ENCODE measurements at places on chromosomes 12 and 14.

GRCh38 chr12:108054496-108054895 lies 74.6 kb upstream of the WSCD2 start:
- no peak for DNase-seq

DNA sequence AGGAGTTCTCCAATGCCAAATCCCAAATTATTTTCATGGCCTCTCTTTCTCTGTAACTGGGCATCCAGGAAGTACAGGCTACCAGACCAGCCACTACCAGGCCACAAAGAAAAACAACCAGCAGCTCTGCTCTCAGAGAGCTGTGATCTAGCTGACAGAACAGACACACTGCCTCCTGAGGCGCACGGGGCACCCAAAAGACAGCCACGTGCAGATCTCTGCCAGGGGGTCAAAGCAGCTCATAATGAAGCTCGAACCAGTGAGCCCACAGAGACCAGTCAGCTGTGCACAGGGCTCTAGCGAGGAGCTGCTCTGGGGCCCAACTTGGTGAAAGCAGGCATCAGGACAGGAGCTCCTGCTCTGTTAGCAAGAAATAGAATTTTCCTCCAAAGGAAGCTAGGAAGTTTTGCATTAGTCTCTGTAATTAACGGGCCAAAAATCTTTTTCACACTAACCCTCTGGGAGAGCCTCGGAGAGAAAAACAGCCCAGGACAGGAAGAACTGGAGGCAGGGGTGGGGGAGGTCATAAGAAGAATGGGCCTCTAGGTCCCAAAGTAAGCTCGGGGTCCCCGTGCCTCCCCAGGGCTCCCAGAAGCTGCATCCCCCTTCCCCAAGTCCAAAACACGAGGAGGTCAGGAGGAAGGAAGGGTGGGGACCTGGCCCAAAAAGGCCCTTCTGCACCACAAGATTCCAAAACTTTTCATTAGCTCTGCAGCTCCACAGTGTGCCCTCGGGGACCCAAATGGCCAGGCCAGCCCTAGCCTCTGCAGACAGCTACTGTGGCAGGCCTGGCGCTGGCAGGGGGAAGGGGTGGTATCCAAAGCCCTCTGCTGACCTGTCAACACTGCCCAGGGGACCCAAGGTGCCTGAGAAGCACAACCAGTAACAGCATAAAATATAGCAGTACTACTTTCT lies 30.2 kb downstream of the ACTN1 start:
- DNase-seq, result no peak

- DNase-seq, result no peak
Observed at GRCh38 chr12:1716215-1716862, 25.5 kb downstream of the ADIPOR2 start.

GRCh38 chr12:113853491-113853890 lies 112.6 kb downstream of the RBM19 start:
- DNase-seq, result no peak

DNA sequence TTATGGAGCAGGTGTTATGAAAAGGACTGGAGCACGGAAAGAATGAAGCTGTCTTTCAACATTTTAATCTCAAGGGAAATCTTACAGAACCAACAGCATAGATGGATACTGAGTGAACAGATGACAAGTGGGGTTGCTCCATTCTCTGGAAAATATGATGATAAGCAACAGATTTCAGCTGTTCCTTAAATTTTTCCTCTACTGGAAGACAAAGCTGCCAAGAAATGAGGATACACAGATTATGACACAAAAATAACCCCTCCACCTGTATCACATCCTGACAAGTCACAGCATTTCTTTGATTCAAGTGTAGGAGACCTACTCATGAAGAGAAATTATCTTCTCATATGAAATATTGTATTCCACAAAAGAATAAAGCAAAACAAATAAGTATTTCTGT lies 13.0 kb upstream of the TMTC2 start:
- no peak for DNase-seq

DNA sequence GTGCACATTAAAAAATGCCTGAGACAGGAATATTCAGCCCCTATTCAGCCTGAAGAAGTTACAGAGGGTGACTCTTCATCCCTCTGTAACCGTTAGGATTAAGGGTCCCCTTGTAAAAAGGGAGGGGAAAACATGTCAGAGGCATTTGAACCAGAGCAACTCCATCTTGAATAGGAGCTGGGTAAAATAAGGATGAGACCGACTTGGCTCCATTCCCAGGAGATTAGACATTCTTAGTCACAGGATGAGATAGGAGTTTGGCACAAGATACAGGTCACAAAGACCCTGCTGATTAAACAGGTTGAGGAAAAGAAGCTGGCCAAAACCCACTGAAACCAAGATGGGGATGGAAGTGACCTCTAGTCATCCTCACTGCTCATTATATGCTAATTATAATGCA lies 19.9 kb upstream of the MDM1 start:
- no peak for DNase-seq

GRCh38 chr12:24226745-24227350 lies 277.4 kb upstream of the SOX5 start:
- DNase-seq, result no peak

- no peak for DNase-seq
Observed at GRCh38 chr14:33040372-33041140, 101.9 kb downstream of the NPAS3 start.

GRCh38 chr12:113054948-113055486 lies 1.5 kb upstream of the DTX1 start:
- no peak for DNase-seq

DNA sequence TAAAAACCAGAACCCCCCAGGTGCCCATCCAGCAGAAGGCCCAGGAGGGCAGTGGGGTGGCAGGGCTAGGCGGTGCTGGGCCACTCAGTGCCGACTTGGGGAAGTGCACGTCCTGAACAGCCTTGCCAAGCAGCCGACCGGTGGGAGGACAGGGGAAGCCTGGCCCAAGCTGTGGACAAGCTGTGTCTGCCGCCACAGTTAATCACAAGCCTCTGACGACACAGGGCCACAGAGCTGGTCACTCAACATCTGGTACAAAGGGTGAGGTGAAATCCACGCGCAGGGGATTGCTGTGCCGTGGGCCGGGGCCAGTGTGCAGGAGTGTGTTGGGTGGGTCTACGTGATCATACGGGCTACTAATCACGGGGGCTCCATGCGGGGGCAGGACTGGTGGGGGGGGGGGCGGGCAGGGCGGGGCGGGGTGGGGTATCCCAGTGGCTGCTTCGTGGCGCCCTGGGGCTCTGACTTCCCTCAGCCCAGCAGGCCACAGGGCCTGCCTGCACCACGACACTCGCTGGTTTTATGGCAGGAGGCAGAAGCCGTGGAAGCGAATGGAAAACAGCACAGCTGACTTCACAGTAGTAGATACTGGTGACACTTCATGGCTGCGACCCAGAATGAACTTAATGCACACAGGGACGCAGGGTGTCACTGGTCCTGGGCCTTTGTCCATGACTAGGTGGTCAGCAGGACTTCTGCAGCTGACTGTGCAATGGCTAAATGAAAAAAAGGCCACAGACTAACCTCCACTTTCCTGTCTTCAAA lies 10.2 kb downstream of the AMN start:
- no peak for DNase-seq

DNA sequence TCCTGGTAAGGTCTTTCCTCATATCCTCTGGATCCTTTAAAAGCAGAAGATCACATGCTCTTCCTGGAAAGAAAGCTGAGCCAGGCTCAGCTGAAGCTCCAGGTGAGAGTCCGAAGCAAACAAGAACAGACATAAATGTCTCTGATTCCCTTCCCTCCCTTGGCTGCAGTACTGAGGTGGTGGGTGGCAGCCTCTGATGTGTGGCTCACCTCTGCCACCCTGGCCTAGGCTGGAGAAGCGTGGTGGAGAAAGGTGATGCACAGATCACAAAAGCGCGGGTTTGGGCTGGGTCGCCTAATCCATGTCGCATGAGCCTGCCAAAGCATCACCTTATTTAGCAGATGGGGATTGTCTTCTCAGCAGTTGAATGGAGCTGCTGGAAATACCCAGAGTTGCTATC lies 2.8 kb upstream of the KRT76 start:
- no peak for DNase-seq

- DNase-seq, result no peak
Observed at GRCh38 chr12:77406219-77406905, 341.0 kb upstream of the E2F7 start.

DNA sequence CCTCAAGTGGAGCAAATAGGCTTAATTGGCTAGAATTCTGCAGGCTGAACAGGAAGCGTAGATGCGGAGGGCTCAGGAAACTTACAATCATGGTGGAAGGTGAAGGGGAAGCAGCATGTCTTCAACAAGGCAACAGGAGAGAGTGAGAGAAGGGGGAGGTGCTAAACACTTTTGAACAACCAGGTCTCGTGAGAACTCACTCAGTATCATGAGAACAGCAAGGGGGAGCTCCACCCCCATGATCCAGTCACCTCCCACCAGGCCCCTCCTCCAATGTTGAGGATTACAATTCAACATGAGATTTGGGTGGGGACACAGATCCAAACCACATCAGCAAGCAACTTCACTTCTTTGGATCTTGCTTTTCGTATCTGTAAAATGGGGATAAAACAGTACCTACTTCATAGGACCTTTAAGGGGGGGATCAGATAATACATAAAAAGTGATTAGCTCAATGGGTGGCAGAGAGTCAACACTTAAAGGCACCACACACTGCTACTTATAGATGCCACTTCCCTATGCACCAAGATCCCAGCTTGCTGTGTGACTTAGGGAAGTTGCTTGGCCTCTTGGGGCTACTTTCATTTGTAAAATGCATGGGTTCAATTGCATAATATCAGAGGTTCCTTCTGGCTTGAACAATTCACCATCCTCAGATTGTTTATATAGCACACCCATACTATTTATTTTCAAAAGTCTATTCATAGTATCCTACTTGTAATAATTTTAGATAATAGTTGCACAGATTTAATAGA lies 184.8 kb upstream of the RPH3A start:
- DNase-seq, result no peak

DNA sequence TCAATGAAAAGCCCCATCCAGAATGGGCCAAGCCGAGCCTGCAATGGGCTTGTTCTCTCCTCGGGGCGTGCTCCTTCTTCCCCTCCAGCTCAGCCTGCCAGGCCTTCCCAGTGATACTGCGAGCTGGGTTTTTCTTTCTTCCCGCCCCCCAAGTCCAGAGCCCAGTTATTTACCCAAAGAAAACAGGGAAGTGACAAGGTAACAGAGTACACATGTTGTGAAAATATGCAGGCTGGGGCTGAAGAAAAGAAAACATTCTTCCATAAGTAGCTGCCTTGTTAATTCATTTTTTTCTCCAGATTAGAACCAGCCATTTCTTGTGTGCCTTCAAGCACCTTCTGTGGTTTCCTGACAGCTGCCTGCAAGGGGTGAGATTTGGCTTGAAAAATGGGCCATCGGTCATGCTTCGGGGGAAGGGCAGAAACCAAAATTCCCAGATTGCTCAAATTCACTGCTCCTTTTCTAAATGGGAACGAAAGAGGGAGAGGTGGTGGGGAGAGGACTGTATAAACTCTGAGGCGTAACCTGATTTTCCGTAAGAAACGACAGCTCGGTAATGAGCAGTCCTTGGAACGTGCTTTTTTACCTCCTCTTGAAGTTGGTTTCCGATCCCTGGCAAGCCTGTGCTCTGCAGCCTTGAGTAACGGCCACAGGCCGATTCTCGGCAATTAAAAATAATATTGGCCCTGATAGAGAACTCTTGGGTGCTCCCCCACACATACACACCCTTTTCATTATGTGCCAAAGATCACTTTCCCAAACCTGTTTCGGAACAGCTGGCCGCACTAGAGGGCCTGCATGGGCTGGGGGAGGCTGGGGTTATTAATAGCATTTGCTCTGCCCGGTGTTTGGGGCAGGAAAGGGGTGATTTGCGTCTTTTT lies 229.4 kb downstream of the ZFP36L1 start:
- no peak for DNase-seq

DNA sequence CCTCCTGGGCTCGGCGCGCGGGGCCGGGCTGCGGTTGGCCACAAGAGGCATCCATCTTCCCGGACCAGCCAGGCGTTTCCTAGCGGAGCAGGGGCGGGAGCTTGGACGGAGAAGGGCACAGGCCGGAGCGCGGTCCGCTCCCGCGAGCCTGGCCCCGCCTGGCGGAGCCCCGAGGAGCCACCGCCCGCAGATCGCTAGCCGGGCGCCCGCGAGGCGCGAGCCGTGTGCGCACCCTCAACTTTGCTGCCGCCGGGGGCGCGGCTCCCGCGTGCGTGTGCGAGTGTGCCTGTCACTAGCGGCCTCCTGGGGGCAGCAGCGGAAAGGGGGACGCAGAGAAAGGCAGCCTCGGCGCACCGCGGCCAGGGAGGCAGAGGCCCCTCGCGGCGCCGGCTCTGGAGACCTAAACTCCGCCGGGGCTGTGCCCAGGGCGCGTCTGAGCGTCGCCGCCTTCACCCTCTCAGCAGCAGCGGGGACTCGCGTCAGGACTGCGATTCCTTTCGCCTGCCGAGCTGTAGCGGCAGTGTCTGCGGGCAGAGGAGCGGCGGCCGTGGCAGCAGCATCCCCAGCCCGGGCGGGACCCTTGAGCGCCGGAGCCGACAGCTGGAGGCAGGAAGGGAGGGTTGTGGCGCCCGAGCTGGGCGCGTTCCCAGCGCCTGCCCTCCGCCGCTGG lies 644 bp upstream of the SRGAP1 start:
- peak; percentile 85 for DNase-seq

DNA sequence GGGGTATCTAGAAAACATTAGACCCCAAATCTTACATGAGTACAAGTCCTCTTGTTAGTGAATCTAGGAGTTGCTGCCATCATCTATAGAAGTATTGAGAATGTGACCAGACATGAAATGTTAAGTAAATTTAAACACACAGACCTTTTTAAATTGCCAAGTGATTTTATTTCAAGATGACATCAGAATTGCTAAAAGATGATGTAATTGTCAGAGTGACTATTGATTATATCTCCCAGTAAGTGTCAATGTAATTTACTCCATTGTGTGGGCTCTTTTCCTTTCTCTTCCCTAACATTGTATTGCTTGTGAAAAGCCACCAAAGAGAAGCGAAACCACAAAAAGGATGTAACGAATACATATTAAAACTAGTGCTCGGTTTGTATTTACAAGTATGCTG lies 16.8 kb downstream of the ADAM21 start:
- DNase-seq, result no peak

DNA sequence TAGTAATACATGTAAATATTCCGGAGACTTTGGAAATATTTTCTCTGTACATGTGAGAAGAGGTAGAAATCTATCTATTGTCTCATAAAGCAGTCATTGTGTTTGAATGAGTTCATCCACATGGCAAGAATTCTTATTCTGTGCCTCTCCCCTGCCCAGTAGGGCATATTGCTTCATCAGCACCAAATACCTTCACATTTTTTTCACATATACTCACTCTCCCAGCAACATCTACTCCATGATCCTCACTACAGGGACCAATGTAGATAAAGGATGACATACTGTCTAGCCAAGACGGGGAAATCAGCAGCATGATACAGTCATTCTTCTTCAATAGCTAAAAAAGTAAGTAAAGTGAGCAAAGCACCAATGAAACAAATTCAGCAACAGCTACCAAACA lies 1.3 kb upstream of the TAS2R14 start:
- no peak for DNase-seq
